HS-27A (cell line): ENCODE measurements at places on chromosomes 4 and X.

DNA sequence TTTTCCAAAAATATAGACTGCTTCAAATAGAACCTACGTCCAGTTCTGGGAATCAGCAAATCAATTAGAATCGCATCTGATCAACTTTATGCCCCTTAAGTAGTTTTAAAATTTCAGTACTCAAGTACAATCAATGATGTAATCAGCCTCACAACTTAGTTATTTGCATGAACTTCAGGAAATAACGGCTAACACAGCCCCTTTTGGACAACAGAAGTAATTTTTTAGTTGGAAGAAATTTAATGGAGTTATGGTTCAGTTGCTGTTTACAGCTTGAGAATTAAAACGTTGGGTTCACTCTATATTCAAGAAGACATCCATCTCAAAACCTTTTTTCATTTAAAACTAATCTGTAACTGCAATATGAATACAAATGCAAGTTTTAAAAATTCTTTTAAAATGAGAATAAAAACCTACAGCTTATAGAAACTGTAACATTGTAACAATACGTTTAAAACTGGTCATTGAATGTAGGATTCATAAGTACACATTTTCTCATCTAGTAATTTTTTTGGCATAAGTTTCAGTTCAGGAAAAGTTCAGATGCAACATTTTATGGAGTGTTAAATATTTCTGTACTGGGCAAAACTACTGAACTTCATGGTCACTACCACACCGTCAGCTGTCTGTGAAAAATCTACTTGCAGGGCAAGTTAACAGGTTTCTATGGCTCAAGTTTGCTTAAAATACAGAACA, 956 bp downstream of the TAPT1 start:
- no peak for DNase-seq

- no peak for DNase-seq
These were observed 392.2 kb downstream of the PPP1R2C start for GRCh38 chrX:42385730-42386129.

DNA sequence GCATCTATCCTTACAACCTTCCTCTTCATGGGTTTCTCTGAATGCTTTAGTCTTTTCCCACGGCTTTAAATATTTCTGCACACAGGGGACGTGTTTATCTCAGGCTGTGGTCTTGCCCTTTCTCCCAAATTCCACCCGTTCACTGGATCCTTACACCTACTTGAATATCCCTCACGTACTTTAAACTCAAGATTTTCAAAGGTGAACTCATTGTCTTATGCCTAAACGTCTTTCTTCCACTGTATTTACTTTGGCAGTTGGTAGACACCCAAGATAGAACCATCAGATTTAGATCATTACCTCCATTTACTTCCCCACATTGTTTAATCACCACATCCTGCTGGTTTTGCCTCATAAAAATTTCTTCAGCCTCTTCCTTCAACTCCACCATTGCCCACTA, 269.2 kb downstream of the CBLL2 start:
- DNase-seq: no peak

- no peak for DNase-seq
These were observed 63.3 kb downstream of the DOCK11 start for GRCh38 chrX:118558926-118559325.

DNA sequence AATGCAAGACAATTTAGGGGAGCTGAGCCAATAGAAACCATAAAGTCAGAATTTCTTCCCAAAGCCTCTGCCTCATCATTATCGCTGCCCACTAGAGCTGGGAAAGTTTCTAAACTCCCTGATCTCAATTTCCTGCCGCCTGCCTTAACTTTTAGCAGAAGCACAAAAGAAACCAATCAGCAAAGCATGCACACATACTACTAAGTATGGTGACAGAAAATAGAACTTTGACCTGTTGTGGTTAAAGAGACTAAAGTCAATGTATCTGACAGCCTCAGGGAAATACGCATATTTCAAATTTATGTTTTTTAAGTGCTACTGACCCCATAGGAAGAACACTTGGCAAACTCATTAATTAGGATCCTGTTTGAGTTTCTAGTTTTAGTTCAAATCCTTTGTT, 10.1 kb downstream of the STK26 start:
- no peak for DNase-seq

- DNase-seq: no peak
These were observed 25.6 kb upstream of the PLS3 start for GRCh38 chrX:115535421-115535820.

DNA sequence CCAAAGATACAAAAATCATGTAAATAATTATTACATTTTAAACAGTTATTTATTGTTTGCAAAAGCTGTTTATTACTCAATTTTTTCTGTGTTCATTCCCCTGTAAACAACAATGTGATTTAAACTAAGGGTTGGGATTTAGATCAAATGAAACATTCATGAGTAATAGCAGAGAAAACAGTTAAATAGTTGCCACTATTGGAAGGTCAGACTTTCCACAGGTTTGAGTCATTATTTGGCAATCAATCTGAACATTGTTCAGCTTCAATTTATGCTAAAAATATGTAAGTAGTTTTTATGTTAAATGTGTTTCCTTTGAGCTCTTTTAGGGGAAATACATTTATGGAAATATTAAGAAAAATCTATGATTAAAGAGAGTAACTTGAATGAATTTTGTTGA, 144.9 kb downstream of the STIM2 start:
- peak; percentile 53 for DNase-seq

DNA sequence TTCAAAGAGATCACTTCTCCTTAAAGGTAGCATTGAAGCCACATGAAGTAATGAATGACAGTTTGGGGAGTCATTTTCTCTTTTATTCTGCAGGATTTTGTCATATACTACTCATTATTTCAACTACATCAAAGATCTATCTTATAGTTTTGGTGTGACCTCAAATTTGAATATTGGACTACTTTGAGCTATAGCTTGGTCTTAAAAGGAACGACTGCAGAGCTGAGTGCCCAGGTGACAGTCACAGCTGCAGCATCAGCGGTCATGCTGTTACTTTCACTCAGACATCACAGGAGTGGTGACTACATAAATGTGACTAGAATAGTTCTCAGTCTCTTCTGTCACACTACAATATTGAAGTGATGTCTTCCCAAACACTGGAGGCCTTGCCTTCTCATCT, 10.7 kb upstream of the SPCS3 start:
- DNase-seq: no peak

DNA sequence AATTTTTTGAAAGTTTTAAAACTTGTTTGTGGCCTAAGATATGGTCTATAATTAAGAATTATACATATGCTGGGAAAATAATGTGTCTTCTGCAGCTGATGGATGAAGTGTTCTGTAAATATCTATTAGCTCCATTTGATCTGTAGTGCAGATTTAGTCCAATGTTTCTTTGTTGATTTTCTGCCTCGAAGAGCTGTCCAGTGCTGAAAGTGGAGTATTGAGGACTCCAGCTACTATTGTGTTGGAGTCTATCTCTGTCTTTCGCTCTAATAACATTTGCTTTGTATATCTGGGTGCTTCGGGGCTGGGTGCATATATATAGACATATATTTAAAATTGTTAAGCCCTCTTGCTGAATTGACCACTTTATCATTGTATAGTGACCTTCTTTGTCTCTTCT, 2127.3 kb downstream of the PCDH7 start:
- DNase-seq: no peak

DNA sequence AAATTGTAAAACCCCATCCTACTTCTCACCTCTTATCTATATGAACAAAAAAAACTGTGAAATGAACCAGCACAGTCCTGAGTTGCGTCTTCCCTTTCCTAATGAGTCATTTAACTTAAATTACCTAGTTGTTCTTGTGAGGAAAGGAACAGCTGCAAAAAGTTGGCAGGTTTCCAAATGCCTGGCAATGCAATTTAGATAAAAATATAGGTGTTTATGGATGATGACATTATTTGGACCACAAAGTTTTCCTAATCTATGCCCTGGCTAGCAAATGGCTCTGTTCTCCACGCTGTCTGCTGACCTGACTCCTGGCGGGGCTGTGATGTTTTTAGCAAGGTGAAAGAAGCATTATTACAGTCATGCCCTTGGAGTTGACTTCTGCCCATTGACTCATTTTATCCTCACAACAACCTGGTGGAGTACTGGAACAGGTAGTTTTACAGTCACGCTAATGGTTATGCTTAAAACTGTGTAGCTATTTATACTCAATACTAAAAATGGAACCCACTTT, 29.8 kb upstream of the RELL1 start:
- DNase-seq: no peak

- no peak for DNase-seq
These were observed 14.5 kb upstream of the MAML3 start for GRCh38 chr4:140168474-140168873.

DNA sequence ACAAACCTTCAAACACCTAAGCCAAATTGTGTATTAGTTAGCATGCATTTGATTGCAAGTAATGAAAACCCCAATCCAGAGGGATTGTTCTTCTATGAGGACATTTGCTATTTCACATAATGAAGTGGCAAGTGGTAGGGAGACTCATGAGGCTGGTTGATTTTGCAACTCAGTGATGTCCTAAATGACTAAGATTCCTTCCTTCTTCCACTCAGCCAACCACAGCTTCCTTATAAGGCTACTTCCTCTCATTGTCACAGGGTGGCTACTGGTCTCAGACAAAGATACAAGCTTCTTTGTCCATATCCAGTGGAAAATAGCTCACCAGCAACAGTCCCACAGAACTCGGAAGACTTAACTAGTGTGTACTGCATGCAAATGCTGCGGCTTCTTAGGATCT, 5.3 kb upstream of the OTC start:
- no peak for DNase-seq

DNA sequence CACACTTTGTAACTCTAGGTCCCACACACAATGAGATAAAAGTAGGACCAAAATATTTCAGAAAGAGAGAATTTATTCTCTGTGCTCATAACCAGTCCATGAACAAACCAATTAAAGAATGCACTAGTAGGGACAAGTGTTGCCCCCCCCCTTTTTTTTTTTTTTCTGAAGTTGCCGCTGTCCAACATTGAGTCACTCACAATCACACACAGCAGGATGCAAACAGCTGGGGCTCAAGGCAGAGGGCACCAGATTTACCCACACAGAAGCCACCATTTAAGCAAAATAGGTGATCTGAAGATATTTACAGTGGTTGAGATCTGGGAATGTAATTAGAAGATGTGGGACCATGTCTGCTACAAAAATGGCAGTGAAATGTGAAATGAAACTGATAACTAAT, 850.9 kb upstream of the SLIT2 start:
- DNase-seq: no peak

GRCh38 chr4:135408109-135408508, 1206.5 kb upstream of the PABPC4L start:
- DNase-seq: no peak

DNA sequence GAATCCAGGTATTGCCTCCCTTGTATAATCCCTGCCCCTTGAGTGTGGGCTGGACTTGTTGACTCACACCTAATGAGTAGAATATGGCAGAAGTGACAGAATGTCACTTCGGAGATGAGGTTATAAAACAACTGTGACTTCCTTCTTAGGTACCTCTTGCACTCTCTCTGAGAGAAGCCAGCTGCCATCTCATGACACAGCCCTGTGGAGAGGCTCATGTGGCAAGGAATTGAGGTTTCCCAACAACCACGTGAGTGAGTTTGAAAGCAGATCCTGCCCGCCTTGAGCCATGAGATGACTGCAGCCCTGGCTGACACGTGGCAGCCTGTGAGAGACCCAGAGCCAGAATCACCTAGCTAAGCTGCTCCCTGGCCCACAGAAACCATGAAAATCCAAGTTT, 13.5 kb downstream of the ASB11 start:
- DNase-seq: no peak

DNA sequence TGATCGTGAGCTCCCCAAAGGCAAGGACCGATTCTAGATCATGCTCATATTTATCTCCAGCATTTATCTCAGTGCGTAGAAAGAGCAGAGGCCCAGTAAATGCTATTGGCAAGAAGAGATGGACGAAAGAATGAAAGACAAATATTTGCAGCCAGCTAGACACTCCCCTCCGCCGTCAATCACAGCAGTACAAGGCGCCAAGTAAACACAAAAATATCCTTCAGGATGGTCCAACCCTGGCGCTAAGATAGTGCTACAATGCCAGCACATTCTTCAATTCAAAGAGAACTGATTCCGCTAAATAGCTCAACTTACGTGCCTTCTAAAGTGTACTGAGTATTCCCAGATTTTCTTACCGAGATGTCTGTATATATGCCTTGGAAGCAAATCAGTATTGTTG, 114.5 kb downstream of the DDX53 start:
- DNase-seq: no peak

DNA sequence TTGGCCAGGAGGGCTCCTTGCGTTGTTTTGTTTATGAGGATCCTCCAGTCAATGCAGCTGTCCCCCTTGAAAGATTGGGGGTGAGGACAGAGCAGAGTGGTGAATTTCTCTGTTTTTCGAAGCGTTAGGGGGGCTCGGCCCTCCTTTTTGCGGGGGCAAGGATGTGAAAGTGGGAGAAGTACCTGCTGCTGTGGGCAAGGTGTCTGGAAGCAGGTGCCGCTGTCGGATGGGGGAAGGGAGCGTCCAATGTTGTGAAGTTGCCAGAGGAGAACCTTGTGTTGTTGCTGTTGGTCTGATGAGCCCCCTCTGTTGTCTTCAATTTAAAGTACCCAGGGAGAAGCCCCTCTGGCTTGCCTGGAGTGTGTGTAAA, 613 bp downstream of the GLRB start:
- no peak for DNase-seq

GRCh38 chr4:44961001-44961755, 234.8 kb upstream of the GNPDA2 start:
- DNase-seq: no peak

DNA sequence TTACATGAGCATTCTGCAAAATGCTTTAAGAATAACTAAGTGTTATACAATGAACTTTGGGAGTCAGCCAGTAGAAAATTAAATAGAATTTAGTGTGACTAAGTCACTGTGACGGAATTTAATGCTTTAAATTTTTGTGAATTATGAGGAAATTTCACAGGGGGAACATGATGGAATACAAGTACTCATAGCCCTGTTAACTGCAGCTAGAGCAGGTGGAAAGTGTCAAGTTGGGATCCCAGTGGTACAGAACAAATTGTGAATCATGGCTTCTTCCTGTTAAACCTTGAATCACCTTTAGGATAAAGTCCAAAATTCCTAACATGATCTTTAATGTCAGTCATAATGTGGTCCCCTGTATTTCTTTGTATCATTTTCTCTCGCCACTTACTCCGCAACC, 212.2 kb upstream of the CENPE start:
- DNase-seq: no peak
